Activated naive CD4-positive, alpha-beta T cell treated with anti-CD3 and anti-CD28 coated beads, Interleukin-2, amount 50 U/mL, for 72 hours (primary cell): ENCODE measurements at places on chromosomes 12 and 14. TPM values are rescaled to one million over a fixed set of nuclear protein-coding genes. Genes with fewer than 3 reads are reported as not detected.

- DNase-seq: no peak
Observed at GRCh38 chr12:132500856-132501180, 10.9 kb downstream of the FBRSL1 start.

GRCh38 chr14:79652513-79653307 is 558.6 kb downstream of the DIO2 start:
- DNase-seq: no peak

Gene PPP2R3C
- total RNA-seq: 57.2 TPM

Gene GARIN6
- not detected for total RNA-seq
